ENCODE measurements at places on chromosomes 5 and 9. TPM values are rescaled to one million over a fixed set of nuclear protein-coding genes. Genes with fewer than 3 reads are reported as not detected.

GRCh38 chr5:150661086-150661485 is at the start of gene MYOZ3:
MYOZ3 (plus strand) TSS chr5:150661251; CDS start chr5:150662942, 1,691 bp downstream.
- peaks cover 18% of the 10 kb centered on the region for H3K4me1 ChIP-seq
- no peak within 1 kb of the TSS for H3K4me3 ChIP-seq
- no peaks in the 10 kb centered on the region for H3K27me3 ChIP-seq
- no peaks in the 10 kb centered on the region for H3K36me3 ChIP-seq

- H3K4me1 ChIP-seq = peaks cover 82% of the 10 kb centered on the region
- peaks cover 72% of the 10 kb centered on the region for H3K36me3 ChIP-seq
- no peak overlapping the region for H3K4me3 ChIP-seq
- peak overlapping the region; percentile 46 for H3K27ac ChIP-seq
- no peaks in the 10 kb centered on the region for H3K27me3 ChIP-seq
These were observed 48.6 kb downstream of the NACC2 start for GRCh38 chr9:136046554-136046920.

DNA sequence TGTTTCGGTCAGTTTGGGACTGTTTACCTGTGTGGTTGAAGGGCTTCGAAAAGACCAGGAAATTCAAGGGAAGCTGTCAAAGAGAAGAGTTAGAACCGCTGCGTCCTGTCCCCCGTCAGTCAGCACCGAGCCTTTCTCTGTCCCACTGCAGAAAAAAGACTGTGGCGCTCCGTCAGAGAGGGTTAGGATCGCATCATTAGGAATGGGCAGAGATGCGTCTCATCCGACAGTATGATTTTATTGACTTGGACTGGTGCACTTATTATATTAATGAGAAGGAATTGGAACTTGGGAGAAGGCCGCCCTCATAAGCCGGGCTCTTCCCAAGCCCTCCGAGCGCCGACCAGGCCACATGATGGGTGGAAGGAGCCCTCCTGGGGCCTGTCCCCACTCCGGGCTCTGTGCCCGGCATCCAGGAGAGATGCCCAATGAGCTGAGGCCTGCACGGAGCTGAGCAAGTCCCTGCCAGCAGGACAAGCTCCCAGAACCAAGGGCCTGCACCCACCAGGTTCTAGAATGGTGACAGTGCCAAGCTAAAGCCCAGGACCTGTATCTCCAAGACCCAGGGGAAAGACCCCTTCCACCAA is 71.5 kb downstream of the NEK6 start:
- H3K36me3 ChIP-seq = peaks cover 31% of the 10 kb centered on the region
- H3K4me1 ChIP-seq = no peaks in the 10 kb centered on the region
- no peak for DNase-seq
- no peak overlapping the region for H3K4me3 ChIP-seq
- H3K27me3 ChIP-seq = no peaks in the 10 kb centered on the region

GRCh38 chr5:82827651-82828050 is 249.5 kb downstream of the TMEM167A start:
- H3K4me3 ChIP-seq = no peak overlapping the region
- no peaks in the 10 kb centered on the region for H3K4me1 ChIP-seq
- H3K27ac ChIP-seq = no peak overlapping the region
- no peaks in the 10 kb centered on the region for H3K27me3 ChIP-seq

DNA sequence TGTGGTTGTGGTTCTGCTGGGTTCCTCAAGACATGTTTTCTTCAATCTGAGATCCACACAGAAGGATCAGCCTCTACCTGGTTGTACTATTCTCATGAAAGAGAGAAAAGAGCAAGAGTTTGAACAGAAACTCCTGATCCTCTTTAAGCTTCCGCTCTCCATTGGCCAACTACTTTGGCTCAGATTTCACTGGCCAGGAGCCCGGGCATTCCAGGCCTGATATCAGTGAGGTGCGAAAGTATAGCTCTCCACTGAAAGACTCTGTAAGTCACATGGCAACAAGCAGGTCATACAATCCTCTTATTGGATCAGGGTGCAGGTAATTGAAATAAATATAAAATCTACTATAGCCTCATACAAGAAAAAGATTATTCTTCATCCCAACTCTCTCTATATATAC is 920.5 kb downstream of the TLE4 start:
- DNase-seq = no peak
- no peaks in the 10 kb centered on the region for H3K36me3 ChIP-seq
- no peaks in the 10 kb centered on the region for H3K27me3 ChIP-seq
- H3K4me3 ChIP-seq = no peak overlapping the region

- H3K27ac ChIP-seq = no peak overlapping the region
- peaks cover 5% of the 10 kb centered on the region for H3K4me1 ChIP-seq
- H3K4me3 ChIP-seq = no peak overlapping the region
- DNase-seq = peak; percentile 44
These were observed 79.2 kb upstream of the HSPA9 start for GRCh38 chr5:138654281-138654867.

DNA sequence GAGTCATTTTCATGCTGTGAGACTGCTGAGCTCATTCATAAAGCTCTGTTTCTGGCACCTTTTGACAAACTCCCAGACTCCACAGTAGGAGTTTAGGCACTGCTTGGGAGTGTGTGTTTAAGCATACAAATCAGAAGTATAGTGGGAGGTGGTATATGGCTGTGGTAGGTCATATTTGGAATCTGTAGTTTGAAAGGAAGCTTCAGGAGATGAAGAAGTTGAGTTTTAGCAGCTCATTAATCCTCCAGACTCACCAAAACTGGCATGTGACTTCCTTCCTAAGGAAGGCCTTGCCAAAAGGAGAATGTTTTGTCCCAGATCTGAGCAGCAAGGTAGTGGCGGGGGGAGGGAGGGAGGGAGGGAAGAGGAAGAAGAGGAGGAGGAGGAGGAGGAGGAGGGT is 52.8 kb downstream of the SAXO1 start:
- no peaks in the 10 kb centered on the region for H3K27me3 ChIP-seq
- H3K4me1 ChIP-seq = peaks cover 6% of the 10 kb centered on the region
- no peak overlapping the region for H3K27ac ChIP-seq
- DNase-seq = no peak
- H3K36me3 ChIP-seq = no peaks in the 10 kb centered on the region

- H3K27ac ChIP-seq = no peak overlapping the region
- H3K4me1 ChIP-seq = no peaks in the 10 kb centered on the region
- H3K4me3 ChIP-seq = no peak overlapping the region
- H3K36me3 ChIP-seq = no peaks in the 10 kb centered on the region
- no peak for DNase-seq
These were observed 100.8 kb downstream of the CTNND2 start for GRCh38 chr5:11803436-11803835.

DNA sequence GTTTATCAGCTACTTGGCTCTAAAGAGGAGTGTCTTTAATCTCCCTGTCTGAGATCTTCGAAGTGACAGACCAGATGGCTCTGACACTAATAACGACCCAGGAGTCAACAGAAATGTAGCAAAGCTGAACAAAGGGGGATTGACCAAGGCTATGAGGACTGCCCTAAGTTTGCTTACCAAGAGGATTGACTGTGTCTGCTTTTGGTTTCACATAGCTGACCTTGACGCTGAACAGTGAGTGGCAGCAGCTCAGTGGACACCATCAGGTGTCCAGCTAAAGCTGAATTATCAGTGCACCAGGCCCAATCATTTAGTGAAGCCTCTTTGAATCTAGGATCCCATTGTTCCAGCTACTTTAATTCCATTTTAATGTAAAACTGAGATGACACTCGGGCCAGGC is 262.6 kb downstream of the COX7C start:
- no peak for DNase-seq
- H3K27ac ChIP-seq = no peak overlapping the region
- no peaks in the 10 kb centered on the region for H3K27me3 ChIP-seq
- H3K4me1 ChIP-seq = no peaks in the 10 kb centered on the region

DNA sequence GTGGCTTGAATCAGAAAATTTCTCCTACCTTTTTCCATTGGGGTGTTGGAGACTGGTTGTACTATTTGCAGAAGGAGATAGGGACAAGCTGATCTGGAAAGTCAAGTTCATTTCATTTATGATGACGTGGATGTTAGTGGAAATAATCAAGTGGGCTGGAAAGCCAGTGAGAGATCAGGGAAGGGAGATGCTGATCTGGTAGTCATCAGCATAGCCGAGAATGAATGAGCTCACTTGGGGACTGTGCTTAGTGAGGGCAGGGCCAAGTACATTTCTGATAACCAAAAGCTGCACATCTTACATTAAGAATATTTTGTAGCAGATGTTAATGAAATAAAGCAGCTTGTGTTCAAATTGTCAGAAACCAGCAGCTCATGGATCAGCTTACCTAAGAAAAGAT is 12.1 kb downstream of the MAN2A1 start:
- H3K4me1 ChIP-seq = peaks cover 18% of the 10 kb centered on the region
- no peak overlapping the region for H3K27ac ChIP-seq
- H3K27me3 ChIP-seq = no peaks in the 10 kb centered on the region
- DNase-seq = no peak
- H3K4me3 ChIP-seq = no peak overlapping the region

GRCh38 chr9:715300-715699 is 126.2 kb upstream of the DMRT1 start:
- H3K4me3 ChIP-seq = peak overlapping the region; percentile 18
- H3K27me3 ChIP-seq = no peaks in the 10 kb centered on the region
- peaks cover 60% of the 10 kb centered on the region for H3K4me1 ChIP-seq
- H3K27ac ChIP-seq = peak overlapping the region; percentile 79
- peaks cover 30% of the 10 kb centered on the region for H3K36me3 ChIP-seq

GRCh38 chr9:1009101-1009707 is 32.7 kb downstream of the DMRT3 start:
- H3K4me3 ChIP-seq = no peak overlapping the region
- peaks cover 6% of the 10 kb centered on the region for H3K4me1 ChIP-seq
- no peak overlapping the region for H3K27ac ChIP-seq
- H3K36me3 ChIP-seq = no peaks in the 10 kb centered on the region
- no peaks in the 10 kb centered on the region for H3K27me3 ChIP-seq

DNA sequence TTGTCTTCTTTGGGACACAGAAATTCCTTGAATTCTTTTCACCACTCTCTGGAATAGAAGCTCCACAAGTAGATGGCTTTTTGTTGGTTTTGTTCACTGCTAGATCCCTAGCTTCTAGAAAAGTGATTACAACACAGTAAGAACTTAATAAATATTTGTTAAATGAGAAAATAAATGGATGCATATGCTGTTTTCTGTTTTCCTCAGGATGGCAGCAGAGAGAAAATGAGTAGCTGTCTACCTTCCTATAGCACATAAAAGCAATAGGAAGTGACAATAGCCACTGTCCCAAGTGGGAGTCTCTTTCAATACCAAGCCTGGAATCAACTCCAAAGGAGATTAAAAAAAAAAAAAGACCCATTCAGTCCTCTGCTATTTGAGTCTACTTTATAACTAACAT is 100.6 kb upstream of the NREP start:
- no peaks in the 10 kb centered on the region for H3K4me1 ChIP-seq
- no peak overlapping the region for H3K27ac ChIP-seq
- H3K27me3 ChIP-seq = no peaks in the 10 kb centered on the region
- no peak overlapping the region for H3K4me3 ChIP-seq

DNA sequence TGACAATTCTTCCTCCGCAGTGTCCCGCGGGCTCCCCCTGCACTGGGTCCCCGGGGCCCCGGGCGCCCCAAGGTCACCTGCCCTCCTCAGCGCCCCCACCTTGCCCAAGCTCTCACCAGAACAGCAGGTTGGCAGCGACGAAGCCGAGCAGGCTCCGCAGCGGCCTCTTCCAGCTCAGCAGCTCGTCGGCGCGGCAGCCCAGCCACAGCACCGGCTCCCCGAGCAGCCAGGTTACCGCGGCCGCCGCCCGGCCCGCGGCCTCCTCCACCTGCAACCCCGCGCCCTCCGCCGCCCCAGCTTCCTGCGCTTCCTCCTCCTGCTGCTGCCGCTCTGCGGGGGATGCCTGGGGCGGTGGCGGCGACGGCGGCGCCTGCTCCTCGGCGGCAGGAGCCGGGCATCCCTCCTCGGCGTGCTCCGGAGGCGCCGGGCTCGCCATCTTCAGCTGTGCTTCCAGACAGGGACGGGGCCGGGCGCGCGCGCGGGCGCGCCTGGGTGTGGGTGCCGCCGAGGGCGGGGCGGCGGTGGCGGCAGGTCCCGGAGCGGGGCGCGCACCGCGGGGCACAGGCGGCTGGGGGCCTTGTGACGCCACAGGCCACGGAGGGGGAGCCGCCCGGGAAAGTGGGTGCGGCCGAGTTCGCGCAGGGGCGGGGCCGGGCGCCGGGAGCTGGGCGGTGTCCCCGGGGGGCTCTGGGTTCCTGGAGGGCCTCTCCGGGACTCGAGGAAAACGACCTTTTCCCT is at the start of gene RETREG1:
RETREG1 (minus strand) TSS at position 462 of the 738 bp plus-strand sequence; CDS start at position 436, 26 bp downstream.
- peaks cover 10% of the 10 kb centered on the region for H3K4me1 ChIP-seq
- H3K4me3 ChIP-seq = peak within 1 kb of the TSS; percentile 77

- H3K27me3 ChIP-seq = no peaks in the 10 kb centered on the region
- no peak for DNase-seq
- no peaks in the 10 kb centered on the region for H3K36me3 ChIP-seq
- no peaks in the 10 kb centered on the region for H3K4me1 ChIP-seq
- H3K4me3 ChIP-seq = no peak overlapping the region
These were observed 131.7 kb downstream of the ADGRV1 start for GRCh38 chr5:90690307-90690706.

DNA sequence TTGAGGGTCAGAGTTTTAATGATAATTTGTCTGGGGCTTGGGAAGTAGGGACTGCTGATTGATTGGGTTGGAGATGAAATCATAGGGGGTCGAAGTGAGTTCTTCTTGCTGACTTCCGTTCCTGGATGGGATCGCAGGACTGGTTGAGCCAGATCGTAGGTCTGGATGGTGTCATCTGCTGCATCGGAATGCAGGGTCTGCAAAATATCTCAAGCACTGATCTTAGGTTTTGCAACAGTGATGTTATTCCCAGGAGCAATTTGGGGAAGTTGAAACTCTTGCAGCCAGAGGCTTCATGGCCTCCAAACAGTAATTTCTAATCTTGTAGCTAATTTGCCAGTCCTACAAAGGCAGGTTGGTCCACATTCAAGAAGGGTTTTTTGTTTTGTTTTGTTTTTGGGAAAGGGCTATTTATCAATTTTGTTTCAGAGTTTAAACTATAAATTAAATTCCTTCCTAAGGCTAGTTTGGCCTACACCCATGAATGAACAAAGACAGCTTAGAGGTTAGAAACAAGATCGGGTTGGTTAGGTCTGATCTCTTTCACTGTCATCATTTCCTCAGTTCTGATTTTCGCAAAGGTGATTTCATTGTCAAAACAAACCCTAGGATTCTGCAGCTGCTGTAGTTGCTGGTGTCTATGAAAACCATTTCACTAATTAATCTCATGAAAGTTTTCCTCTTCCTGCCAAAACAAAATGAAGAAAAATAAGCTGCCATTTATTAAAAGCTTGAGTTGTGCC is 388.0 kb downstream of the TMEM232 start:
- no peaks in the 10 kb centered on the region for H3K4me1 ChIP-seq
- peak; percentile 55 for DNase-seq
- no peak overlapping the region for H3K4me3 ChIP-seq
- H3K27me3 ChIP-seq = no peaks in the 10 kb centered on the region

GRCh38 chr9:117374076-117374725 is 40.7 kb downstream of the ASTN2 start:
- H3K4me1 ChIP-seq = no peaks in the 10 kb centered on the region
- H3K27me3 ChIP-seq = no peaks in the 10 kb centered on the region
- no peak overlapping the region for H3K27ac ChIP-seq
- DNase-seq = no peak
- H3K4me3 ChIP-seq = no peak overlapping the region

GRCh38 chr9:114153761-114154599 is 1.4 kb upstream of the COL27A1 start:
- no peak overlapping the region for H3K27ac ChIP-seq
- H3K4me3 ChIP-seq = peak overlapping the region; percentile 35
- H3K4me1 ChIP-seq = peaks cover 27% of the 10 kb centered on the region
- peak; percentile 87 for DNase-seq
- no peaks in the 10 kb centered on the region for H3K36me3 ChIP-seq
- H3K27me3 ChIP-seq = peaks cover 76% of the 10 kb centered on the region

The IFNA17 gene
- total RNA-seq = not detected

The PCDHB11 gene
- 4.4 TPM for total RNA-seq

The IL13 gene
- not detected for total RNA-seq

The TYRP1 gene
- not detected for total RNA-seq

The ZNF346 gene
- 122 TPM for total RNA-seq

The SCGB3A2 gene
- not detected for total RNA-seq

The EFNA5 gene
- 0.29 TPM for total RNA-seq

Measured in stomach (tissue), 19 donors.